Large intestine (tissue), 12 donors: ENCODE measurements at places on chromosomes 7 and 10.

DNA sequence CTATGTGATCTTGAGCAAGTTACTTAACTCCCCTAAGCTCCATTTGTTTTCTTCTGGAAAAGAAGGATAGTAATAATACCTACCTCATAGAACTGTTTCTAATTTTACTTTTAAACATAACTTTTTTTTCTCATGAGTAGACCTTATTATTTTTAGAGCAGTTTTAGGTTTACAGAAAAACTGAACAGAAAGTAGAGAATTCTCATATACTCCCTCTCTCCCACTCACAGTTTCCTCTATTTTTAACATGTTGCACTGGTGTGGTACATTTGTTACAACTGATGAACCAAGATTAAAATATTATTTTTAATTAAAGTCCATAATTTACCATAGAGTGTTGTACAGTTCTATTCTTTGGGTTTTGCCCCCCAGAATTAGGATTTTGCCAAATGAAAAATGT, 221.3 kb upstream of the CSTF2T start:
- H3K27ac ChIP-seq: no peak overlapping the region
- no peaks in the 10 kb centered on the region for H3K27me3 ChIP-seq
- DNase-seq: no peak
- H3K4me3 ChIP-seq: no peak overlapping the region
- no peaks in the 10 kb centered on the region for H3K4me1 ChIP-seq

- H3K27ac ChIP-seq: no peak overlapping the region
- H3K4me3 ChIP-seq: no peak overlapping the region
- H3K27me3 ChIP-seq: no peaks in the 10 kb centered on the region
- H3K4me1 ChIP-seq: no peaks in the 10 kb centered on the region
- no peak for DNase-seq
These were observed 166.2 kb upstream of the TAC1 start for GRCh38 chr7:97565665-97566064.

DNA sequence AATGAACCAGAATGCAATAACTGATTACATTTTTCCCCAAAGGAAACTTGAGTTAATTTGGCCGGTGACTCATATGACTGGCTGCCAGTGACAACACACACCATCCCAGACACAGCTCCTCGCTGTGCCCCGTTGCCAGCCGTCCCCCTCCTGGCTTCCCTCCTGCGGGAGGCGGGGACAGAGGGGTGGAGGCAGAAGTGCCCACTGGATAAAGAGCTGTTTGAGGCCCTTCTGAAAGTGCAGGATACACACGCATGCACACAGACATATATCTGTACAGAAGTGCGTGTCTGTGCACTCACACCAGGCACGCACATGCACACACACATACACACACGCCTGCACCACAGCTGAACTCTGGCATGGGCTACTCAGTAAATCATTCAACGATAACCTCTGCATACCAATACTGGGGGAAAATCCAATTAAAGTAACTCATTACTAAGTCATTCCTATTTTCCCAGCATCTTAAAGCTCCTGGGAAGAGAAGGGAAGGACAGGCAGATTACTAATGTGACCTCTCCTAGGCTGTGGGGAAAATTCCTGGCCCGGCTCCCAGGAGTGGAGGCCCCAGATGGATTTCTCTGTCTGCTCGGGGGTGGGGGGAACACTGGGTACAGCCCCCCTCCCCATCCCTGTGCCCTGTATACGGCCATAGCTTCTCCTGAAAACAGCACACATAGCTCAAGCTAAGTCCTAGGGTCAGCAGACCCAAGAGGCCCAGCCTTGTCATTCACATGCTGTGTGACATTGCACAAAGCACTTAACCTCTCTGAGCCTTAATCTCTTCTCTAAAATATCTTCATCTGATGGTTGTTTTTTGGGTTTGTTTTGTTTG, 52.3 kb upstream of the MYL10 start:
- DNase-seq: no peak
- H3K27ac ChIP-seq: no peak overlapping the region
- no peaks in the 10 kb centered on the region for H3K4me1 ChIP-seq
- H3K4me3 ChIP-seq: no peak overlapping the region

GRCh38 chr7:137169282-137169698, 174.2 kb downstream of the PTN start:
- no peaks in the 10 kb centered on the region for H3K36me3 ChIP-seq
- no peaks in the 10 kb centered on the region for H3K4me1 ChIP-seq
- no peaks in the 10 kb centered on the region for H3K27me3 ChIP-seq
- H3K27ac ChIP-seq: no peak overlapping the region
- H3K4me3 ChIP-seq: no peak overlapping the region
- DNase-seq: peak; percentile 48

DNA sequence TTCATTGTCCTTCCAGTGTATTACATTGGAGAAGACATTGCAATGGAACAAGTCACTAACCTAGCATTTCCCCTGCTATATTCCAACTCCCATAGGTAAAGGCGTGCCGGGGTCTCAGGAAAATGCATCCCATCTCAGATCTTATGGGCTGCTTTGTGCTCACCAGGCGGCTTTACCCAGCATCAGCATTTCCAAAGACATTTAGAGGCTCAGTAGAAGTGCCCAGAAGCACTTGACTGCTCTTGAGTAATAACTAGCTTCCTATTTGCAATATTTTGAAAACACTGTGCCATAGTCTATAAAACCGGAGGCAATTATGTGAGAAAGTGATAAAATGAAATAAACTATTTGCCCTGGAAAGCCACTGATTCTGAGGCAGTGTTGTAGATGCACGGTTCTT, 415.0 kb upstream of the NPVF start:
- DNase-seq: no peak
- no peak overlapping the region for H3K4me3 ChIP-seq
- no peaks in the 10 kb centered on the region for H3K36me3 ChIP-seq
- H3K27me3 ChIP-seq: no peaks in the 10 kb centered on the region
- no peaks in the 10 kb centered on the region for H3K4me1 ChIP-seq
- no peak overlapping the region for H3K27ac ChIP-seq

DNA sequence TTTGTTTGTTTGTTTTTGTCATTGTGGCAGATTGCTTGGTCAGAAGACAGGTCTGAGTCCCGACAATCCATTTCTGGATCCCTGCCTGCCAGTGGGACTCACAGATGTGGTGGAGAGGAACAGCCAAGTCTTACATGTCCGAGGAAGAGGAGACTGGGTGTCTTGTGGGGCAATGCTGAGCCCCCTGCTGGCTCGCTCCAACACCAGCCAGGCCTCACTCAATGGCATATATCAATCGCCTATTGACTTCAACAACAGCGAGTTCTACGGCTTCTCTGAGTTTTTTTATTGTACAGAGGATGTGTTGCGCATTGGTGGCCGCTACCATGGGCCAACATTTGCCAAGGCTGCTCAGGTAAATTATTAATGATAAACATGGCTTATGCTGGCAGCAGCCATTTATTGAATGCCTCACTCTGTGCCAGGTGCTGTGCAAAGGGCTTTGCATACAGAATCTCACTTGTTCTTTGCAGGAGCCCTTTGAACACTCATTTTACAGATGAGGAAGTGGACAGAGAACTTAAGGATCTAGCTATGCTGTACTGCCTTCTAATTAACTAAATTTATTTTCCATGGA, 33.3 kb downstream of the COX15 start:
- H3K27me3 ChIP-seq: no peaks in the 10 kb centered on the region
- peaks cover 76% of the 10 kb centered on the region for H3K36me3 ChIP-seq
- DNase-seq: no peak
- no peak overlapping the region for H3K4me3 ChIP-seq

DNA sequence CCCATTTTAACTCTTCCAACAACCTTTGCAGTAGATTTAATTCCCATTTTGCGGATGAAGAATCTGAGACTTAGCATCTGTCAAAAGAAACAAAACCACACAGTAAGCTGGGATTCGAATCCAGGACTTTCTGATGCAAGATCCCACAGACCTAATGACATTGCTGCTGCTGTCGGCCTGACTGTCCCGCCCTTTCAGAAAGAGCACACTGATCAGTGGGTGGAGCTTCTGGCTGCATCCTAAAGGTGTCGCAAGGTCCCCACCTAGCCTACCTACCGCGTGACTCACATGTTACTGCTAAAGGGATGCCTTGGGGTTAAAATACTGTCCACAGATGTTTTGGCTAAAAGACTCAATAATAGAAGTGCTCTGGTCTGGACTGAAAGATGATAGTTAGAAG, 134.7 kb downstream of the EMX2 start:
- H3K4me1 ChIP-seq: no peaks in the 10 kb centered on the region
- no peak overlapping the region for H3K27ac ChIP-seq
- H3K4me3 ChIP-seq: no peak overlapping the region
- peaks cover 10% of the 10 kb centered on the region for H3K27me3 ChIP-seq
- DNase-seq: no peak
- no peaks in the 10 kb centered on the region for H3K36me3 ChIP-seq
